Prostate gland (tissue), 2 donors: ENCODE measurements at places on chromosomes 7 and 10.

DNA sequence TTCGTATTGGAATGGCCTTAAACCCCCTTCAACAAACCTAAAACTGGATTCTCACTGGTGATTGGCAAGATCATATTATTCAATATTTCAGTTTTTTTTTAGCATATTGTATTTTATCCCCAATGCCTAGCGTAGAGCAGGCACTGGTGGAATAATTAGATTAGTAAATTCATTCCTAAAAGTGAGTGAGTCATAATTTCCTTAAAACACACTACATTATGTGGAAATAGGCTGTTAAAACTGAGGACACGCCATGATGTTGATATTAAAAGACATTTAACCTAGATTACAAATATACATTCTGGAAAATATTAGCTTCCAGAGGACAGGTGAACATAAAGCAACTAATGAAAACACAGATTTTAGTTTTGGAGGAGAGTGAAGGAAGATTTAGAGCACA, 463.9 kb downstream of the PARD3 start:
- no peak for DNase-seq

DNA sequence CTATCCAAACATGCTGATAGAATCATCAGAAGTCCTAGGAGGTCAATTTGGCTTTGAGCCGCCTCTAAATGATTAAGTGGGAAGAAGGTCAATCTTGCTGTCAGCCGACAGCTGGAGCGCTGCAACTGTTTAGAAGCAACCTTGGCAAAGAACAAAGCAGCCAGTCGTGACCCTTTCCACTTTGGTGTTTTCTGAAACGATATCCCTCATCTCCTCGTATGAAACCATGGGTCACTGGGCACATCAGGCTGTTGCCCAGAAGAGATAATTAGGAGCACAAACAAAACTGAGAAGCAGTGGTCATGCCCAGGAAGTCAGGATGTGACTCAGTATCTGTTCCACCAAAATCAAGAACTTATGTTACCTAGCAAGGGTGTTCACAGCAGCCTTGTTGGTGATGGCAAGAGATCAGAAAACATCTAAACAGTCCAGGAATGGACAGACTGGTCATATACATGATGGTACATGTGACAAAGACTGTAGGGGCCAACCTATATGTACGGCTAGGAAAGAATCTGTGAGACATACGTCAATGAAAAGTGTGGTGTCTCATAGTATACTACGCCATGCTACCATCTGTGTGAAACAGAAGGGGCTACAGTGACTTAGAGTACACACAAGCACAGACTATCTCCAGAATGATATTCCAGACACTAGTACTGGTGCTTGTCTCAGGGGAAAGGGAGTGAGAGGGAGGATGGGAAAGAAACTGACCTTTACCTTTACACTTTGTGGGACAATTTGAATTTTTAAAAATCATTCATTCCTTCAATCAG, 22.4 kb downstream of the STN1 start:
- no peak for DNase-seq

GRCh38 chr10:52539463-52539862, 225.4 kb downstream of the DKK1 start:
- no peak for DNase-seq

DNA sequence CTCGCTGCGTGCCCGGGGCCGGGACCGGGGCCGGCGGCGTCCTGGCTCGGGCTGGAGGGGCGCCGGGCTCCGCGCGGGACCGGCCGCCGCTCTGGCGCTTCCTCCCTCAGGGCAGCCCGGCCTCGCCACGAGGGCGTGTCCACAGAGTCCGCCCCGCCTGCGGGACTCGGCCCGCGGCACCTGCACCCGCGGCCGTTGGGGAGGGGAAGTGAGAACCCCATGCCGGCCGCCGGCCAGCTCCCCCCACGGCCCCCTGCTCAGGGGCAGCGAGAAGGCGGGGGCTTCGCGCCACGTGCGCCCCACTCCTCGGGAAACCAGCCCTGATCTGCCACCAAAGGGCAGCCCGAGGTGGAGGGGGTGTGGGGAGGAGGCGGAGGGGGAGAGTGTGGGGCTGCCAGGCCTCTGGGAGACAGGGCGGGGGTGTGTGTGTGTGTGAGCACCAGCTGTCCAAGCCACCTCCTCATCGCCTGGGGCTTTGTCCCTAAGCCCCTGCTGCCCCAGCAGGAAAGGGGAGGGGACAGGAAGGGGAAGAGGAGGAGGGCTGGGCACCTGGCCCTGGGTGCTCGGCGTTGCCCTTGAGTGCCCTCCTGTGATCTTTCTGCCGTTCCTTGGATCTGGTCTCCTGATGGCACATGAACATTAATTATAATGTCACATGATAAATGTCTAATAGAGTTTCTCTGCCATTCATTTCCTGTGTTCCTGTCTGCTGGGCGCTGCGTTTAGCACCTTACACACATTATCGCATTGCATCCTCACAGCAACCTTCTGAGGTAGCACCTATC, at the start of gene PIK3AP1:
Gene PIK3AP1 (minus strand): TSS at position 93 of the 785 bp plus-strand sequence. CDS start 120 bp downstream, outside the sequence.
- no peak for DNase-seq

GRCh38 chr10:96359616-96360015, 814 bp upstream of the OPALIN start:
- DNase-seq: no peak

DNA sequence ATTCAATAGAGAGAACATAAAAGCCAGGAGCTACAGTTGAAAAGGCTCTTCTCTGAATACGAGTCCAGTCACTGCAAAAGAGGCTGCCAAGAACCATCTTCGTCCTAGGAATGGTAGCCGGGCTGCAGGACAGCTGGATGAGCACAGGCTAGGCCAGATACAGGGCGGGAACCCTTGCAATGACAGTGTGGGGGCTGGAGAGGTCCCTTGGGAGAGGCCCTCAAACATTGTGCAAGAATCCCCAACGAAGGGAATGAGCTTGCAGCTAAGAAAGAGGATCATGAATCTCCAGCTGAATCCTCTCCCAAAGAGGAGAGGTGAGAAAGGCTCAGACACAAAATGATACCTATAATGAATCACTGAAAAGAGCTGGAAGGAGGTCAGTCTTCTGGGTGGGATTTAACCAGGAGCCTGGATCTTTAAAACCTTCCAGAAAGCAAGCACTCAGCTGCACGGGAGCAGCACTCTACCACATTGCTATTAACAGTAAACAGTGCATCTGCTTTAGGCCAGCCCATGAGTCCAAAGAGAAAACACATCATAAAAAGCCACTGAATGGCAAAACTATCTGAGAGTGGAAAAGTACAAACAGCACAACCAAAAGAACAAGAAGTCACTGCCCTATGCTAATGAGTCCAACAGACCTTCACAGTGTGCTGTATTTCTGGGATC, 287.9 kb downstream of the TNS3 start:
- DNase-seq: no peak

- DNase-seq: no peak
Measured at GRCh38 chr10:24989867-24990266, 26.1 kb downstream of the ENKUR start.

DNA sequence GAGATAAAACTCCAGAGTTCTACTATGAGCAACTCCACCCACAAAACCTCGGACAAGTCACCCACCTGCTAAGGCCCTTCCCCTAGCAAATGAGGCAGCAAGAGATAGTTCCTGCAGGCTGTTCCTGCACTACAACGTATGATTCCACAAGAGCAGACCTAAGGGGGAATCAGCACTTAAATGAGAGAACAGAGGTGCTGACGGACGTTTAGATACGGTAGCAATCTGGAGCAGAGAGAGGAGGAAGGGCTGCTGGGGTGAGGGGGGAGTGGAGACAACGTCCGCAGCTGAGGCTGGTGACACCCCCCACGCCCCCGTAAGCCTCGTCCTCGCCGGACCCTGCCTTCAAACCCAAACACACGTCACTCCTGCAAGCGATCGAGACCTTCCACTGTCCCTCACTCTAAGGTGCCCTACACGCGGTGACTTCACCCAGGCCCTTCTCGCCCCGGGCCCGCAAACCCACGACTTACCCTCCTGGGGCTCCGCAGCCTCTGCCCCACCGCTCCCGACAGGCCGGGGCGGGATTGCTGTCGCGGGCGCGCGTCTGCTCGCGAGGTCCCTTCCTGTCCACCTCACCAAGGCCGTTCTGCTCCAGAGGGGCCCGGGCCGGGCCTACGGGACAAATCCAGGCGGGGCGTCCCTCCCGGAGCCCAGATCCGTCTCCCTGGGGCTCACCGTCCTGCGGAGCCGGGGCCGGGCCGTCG, 635 bp downstream of the ZNF12 start:
- DNase-seq: no peak

DNA sequence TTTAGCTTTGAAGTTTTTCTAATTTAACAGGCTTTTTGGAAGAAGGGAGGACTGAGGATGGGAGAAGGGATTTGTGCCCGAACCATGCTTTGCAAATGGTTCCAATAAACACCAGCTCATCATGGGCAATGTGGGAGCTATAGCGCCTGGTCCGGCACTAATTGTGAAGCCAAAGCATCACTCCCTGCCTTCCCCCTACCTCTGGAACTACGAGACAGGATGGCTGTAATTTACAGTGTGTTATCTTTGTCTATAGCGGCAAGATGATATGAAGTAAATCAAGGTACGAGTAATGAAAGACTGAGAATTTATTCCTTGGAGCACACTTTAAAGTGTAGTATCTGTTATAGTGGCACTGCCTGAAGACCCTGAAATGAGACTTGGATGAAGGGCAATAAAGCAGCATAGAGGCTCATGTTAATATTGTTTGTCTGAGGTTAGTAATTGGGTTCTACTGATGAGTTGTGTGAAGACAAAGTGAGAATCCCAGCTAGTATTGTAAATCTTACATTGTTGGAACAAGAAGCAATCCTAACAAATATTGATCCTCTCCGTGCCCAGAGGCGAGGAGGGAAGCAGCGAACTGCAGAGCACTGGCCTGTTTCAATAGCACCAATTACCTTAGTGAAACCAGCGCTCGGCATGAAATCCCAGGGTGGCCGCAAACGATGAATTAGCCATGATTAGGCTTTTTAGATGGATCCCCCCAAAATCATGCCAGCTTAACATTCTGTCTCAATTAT, 507.1 kb downstream of the LRMDA start:
- no peak for DNase-seq

GRCh38 chr10:86979296-86979818, 11.1 kb downstream of the ADIRF start:
- DNase-seq: no peak

DNA sequence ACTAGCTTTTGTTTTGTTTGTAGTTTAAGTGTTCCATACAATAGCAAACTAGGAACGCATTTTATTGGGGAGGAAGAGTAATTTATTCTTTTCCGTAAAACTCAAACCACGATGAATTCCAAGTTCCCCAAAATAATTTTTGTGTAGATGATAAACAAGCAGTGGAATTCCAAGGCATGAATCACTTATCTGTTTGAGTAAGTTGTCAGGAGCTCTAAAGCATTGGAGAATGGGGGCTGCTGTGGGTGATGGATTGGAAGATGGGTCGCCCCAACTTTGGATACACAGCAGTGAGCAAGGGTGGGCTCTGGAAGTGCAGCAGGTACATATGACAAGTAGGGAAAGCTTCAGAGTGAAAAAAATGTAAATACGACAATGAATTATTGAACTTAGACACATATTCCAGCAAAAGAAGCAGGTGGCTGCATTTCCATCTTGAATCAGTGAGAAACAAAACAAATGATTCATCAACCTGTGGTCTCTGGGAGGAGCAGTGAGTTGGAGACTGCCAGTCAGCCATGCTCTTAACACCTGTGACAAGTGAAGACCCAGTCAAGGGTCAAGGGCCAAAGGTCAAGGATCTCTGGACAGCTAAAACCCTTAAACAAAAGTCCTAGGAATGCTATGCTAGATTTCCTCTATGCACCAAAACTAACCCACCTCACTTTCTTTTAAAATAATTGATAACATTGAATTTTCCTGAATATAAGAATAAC, 34.2 kb upstream of the ADRB1 start:
- DNase-seq: no peak

GRCh38 chr7:35646289-35647023, 48.5 kb downstream of the HERPUD2 start:
- DNase-seq: no peak

- no peak for DNase-seq
Measured at GRCh38 chr10:88092265-88092664, 228.8 kb downstream of the PTEN start.

GRCh38 chr7:33874943-33875342, 30.4 kb upstream of the BMPER start:
- DNase-seq: no peak

GRCh38 chr10:43623351-43623750, 17.1 kb downstream of the ZNF485 start:
- no peak for DNase-seq

GRCh38 chr7:145978769-145979168, 137.8 kb upstream of the CNTNAP2 start:
- DNase-seq: no peak

DNA sequence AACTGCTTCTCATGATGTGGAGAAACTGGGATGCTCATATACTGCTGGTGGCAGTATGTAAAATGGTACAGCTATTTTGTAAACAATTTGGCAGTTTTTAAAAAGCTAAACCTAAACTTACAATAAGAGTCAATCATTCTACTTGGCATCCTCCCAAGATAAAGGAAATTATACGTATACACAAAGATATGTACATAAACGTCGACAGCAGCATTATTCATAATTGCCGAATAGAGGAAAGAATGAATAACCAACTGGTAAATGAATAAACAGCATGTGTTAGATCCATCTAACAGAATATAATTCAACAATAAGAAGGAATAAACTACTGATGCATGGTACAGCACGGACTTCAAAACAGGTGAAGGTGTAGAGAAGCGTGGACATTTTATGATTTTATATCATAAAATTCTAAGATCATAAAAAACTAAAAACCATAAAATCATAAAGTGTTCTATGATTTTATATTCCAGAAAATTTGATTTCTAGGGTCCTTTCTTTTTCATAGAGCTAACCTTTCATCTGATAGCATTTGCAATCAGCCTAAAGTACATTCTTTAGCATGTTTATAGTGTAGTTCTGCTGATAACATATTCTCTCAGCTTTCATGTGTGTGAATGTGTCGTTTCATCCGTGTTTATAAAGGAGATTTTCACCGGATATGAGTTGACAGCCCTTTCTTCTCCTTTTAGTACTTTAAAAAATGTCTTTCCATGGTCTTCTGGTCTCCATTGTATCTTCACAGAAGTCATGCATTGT, 261.5 kb downstream of the DIP2C start:
- no peak for DNase-seq

- no peak for DNase-seq
Measured at GRCh38 chr7:16978358-16979244, 96.8 kb upstream of the AGR3 start.

- no peak for DNase-seq
Measured at GRCh38 chr10:12971001-12971788, 30.3 kb downstream of the CCDC3 start.

- no peak for DNase-seq
Measured at GRCh38 chr10:128071417-128071782, 54.8 kb downstream of the MKI67 start.

- no peak for DNase-seq
Measured at GRCh38 chr10:109743574-109743973, 179.7 kb downstream of the XPNPEP1 start.

- no peak for DNase-seq
Measured at GRCh38 chr7:158074896-158075632, 512.6 kb downstream of the PTPRN2 start.

- no peak for DNase-seq
Measured at GRCh38 chr10:130814610-130815009, 496.9 kb downstream of the TCERG1L start.

GRCh38 chr10:116836902-116837523, 12.3 kb upstream of the ENO4 start:
- DNase-seq: no peak
